ENCODE measurements at places on chromosomes 5 and 9. TPM values are rescaled to one million over a fixed set of nuclear protein-coding genes. Genes with fewer than 3 reads are reported as not detected.

- DNase-seq, result no peak
- H3K27me3 ChIP-seq, result no peaks in the 10 kb centered on the region
- H3K36me3 ChIP-seq, result no peaks in the 10 kb centered on the region
- no peaks in the 10 kb centered on the region for H3K4me1 ChIP-seq
- H3K27ac ChIP-seq, result no peak overlapping the region
These were observed 38.2 kb upstream of the TEX48 start for GRCh38 chr9:114720086-114720676.

The OR2S2 gene
- not detected for total RNA-seq

DNA sequence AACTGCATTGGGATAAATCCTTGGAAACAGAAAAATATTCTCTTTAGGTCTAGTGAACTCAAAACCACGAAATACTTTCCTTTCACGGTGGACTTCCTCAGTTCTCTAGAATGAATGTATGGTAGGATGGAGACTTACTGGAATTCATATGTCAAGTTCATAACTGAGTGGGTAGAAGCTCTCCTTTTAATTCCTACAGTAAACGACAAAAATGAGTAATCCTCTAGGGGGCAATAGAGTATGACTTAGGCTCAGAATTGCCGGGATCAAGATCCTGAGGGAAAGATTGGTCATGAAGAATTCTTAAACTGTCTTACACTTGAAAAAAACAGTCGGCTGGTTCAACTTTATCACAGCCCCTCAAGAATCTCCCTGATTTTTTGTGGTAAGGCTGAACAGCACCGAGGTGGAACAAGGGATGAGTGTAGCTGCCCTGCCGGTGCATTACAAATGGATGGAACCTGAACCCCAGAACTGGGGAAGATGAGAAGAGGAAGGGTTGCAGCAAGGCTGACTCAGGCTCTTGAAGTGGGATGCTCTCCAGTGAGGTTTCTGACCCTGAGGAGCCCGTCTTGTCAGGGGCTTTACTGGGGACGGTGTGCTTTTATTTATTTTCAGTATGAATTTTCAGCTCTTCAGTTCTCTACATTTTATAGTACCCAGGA is 14.0 kb upstream of the LOX start:
- H3K27me3 ChIP-seq, result no peaks in the 10 kb centered on the region
- H3K27ac ChIP-seq, result no peak overlapping the region
- no peaks in the 10 kb centered on the region for H3K36me3 ChIP-seq
- no peak for DNase-seq
- no peak overlapping the region for H3K4me3 ChIP-seq
- H3K4me1 ChIP-seq, result no peaks in the 10 kb centered on the region

DNA sequence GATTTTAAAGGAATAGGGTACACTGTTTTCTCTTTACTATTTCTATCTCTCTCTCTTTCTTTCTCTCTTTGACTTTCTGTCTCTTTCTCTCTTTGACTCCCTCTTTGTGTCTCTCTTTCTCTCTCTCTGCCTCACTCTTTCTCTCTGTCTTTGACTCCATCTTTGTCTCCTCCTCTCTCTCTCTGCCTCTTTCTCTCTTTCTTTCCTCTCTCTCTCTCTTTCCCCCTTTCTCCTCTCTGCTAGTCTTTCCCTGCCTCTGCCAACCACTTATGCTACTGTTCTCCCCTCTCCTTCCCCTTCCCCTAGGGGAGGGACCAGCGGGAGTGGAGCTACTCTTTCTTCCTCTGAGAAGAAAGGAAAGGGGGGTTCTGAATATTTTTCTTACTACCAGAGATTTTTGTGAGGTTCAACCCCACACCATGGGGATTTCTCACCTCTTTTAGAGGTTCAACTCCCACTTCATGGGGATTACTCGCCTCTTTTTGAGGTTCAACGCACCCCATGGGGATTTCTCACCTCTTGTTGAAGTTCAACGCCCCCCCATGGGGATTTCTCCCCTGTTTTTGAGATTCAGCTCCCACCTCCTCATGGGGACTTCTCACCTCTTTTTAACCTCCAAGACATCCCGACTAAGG is 309.9 kb downstream of the NR3C1 start:
- no peak overlapping the region for H3K27ac ChIP-seq
- no peaks in the 10 kb centered on the region for H3K36me3 ChIP-seq
- no peak overlapping the region for H3K4me3 ChIP-seq
- no peak for DNase-seq

Measured in heart left ventricle (tissue), 16 donors.